ENCODE measurements at places on chromosomes 12 and 14.

GRCh38 chr14:33631021-33631420, 319.9 kb downstream of the EGLN3 start:
- DNase-seq = no peak

DNA sequence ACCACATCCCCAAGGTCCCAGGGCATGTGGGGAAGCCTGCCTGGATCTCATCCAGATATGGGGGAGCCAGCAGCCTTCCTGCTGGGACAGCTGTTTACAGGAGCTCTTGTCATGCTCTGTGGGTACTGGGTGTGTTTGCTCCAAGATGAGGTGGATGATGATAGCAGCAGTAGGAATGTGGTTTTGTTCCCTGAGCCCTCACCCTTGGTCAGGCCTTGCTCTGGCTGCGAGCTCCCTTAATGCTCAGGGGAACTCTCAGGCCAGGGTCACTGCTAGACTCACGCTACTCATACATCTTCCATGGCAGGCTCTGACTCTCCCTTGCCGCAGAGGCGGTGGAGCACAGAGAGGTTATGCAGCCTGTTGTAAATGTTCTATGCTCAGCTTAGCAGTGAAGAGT, 990.3 kb downstream of the AACS start:
- DNase-seq = no peak

DNA sequence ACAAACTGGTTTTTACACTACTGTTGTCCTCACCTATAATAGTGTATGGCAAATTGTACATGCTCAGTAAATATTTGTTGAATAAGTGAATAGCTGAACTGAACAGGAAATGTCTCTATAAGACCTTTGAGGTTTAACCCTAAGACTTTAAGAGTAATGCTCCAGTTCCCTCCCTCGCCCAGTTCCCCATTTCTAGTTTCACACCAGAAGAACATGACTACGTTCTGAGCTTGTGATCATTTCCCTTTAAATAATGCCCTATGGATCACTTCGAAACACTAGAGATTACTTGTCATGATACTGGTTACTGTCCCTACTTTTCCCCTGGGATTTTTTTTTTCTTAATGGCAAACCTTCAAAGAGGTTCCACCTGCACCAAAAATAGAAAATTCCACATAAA, 69.3 kb downstream of the PRKD1 start:
- DNase-seq = no peak

DNA sequence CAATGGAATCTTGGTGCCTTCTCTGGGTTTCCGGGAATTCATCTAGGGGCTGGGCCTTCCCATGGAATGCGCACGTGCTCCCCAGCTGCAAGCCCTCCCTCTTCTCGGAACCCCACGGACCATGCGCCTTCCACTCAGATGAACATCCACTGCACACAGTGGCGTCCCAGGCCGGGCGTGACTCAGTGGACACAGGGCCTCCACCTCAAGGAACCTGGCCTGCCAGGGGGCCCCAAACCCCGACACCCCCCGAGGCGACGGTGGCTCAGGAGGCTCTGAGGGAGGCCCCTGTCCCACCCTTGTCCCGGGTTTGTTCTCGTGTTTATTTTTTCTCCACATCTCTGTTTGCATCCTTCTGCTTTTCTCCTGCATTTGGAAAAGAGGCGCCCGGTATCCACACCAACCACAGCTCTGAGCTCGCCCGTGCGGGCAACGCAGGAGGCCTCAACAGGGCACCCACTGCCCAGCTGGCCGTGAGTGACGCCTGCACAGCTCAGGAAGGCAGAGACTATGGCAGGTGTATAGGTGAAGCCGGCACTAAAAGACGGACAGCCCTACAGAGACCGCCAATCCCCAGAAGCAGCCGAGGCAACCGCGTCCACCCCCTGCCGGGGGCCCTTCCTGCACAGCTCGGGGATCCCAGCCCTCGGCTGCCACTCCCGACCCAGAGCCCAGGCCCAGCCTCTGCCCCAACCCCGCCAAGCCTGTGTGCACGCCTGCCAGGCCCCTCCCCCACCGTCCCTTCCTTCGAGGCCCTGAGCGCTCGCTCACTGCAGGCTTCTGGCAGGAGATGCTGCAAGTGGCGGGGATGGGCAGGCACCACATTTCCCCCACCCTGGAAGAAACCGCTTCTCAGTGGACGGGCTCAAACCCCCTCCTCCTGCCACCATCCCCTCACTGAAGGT, 23.8 kb upstream of the GALNT9 start:
- DNase-seq = no peak

DNA sequence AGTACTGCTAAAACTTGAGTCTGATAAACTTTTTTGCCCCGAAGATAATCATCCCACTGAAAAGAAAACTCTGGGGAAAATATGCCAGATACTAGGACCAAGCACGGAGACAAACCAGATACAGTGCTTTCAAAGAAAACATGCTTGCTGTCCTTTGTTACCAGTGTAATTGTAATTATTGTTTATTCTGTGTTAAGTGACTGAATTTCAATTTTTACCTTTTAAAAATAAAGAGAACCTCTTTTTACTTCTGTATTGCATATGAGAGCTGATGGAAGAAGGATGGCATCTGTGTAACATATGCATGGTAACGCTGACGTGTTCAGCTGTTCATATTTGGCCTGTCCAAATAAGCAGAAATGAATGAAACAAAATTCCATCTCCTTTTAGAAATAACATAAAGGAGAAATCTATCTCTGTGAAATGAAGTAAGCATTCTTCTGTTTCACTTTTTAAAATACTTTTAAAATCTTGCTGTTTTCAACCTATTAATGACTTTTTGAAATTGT, 22.5 kb downstream of the SLC35E3 start:
- DNase-seq = no peak

GRCh38 chr14:68458840-68459469, 333.9 kb downstream of the ZFP36L1 start:
- peak; percentile 69 for DNase-seq

DNA sequence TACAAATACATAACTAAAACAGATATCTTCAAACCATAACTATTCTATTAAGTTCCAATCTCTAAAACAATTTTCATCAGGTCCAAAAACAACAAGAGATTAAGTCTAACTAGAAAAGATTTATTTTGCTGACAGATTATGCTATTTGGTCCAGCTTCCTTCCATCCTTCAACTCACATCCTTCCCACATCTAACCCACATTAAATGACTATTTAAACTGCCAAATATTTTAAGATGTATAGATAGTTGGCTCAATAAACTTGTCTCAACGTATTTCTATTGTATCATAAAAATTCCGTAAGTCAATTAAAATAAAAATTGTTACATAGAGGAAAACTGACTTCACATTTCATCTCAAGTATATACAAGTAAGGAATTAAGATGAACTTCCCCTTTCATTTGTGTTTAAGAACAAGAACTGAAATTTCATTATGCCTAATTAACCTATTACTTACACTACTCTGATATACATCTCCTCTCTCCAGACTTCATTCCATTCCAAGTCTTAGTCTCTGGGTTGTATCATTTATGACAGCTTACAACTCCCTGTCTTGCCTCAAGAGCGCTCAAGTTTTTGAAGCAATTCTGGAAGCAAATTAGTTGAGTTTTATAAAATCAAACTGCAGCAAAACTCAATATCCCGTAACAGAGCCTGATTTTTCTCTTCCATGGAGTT, 25.4 kb downstream of the PAWR start:
- no peak for DNase-seq

DNA sequence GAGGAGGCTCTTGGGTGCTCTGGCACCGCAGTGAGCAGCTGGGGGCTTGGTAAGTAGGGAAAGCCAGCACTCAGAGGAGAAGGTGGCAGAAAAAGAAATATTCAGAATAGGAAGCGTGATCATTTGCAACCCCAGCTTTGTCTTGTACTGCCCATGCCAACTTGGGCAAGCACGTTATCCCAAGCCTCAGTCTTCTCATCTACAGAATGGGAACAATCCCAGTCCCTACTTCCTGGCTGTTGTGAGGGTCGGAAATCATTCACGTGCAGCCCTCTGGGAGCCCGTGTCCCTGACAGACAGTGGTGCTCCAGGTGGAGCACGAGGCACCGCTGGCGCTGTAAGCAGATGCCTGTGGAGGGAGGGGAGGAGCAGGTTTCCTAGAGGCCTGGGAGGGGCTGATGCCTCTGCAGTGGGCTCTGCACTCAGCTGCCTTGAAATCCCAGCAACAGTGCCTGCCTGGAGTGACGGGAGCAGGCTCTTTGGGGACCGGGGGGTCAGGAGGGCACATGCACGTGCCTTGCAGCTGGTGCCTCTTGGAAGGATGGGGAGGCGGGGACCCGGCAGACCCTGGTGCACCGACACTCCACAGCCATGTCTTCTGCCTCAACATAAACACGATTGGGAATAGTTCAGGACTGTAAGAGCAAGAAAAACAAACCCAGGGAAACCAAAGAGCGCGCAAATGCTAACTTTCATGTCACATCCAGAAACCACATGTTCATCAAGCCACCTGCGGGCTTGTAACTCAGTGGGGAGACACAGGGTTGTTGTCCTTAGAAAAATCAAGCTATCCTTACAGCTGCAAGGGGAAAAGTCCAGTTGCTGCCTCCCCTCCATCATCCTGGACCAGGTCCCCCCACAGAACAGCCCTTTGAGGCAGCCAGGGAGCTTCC, 86.5 kb upstream of the DIO3 start:
- no peak for DNase-seq

GRCh38 chr12:52351196-52352059, 15.9 kb downstream of the KRT85 start:
- no peak for DNase-seq

DNA sequence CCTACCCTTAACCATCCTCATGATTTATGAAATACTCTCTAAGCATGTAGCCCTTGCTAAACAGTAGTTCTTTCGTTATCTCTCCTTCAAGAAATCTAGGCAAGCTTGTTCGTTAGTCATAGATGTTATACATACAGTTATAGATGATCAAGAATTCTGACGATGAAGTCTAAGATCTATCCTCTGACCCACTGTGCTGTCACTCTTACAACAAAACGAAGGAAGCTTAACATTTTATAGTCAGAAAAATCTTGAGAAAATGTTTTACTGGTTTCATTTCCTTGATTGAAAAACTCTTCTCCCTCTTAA, 68.9 kb downstream of the SPPL3 start:
- DNase-seq = no peak

GRCh38 chr12:47838286-47838931, 18.7 kb upstream of the HDAC7 start:
- peak; percentile 32 for DNase-seq
